Stimulated activated CD8-positive, alpha-beta memory T cell treated with anti-CD3 and anti-CD28 coated beads, Interleukin-15, amount 100 ng/mL, for 4 hours (primary cell): ENCODE measurements at places on chromosomes 5 and 9.

GRCh38 chr9:103407260-103407659 lies 412.1 kb downstream of the CYLC2 start:
- no peak for DNase-seq

GRCh38 chr5:168647083-168647482 lies 67.9 kb upstream of the PANK3 start:
- no peak for DNase-seq

- DNase-seq, result no peak
Measured at GRCh38 chr9:122030357-122030756, 62.8 kb downstream of the TTLL11 start.

- DNase-seq, result no peak
Measured at GRCh38 chr5:106202035-106202434, 1468.7 kb downstream of the EFNA5 start.

GRCh38 chr5:4831325-4831724 lies 308.8 kb upstream of the ADAMTS16 start:
- no peak for DNase-seq

- no peak for DNase-seq
Measured at GRCh38 chr9:113715086-113715485, 161.0 kb upstream of the ZNF618 start.

- DNase-seq, result no peak
Measured at GRCh38 chr5:83151821-83152220, 74.5 kb downstream of the XRCC4 start.

GRCh38 chr5:77797136-77797535 lies 21.0 kb upstream of the TBCA start:
- DNase-seq, result no peak

- no peak for DNase-seq
Measured at GRCh38 chr5:81854915-81855314, 104.0 kb upstream of the SSBP2 start.
